Omental fat pad (tissue), 4 donors: ENCODE measurements at places on chromosomes 3 and 15.

DNA sequence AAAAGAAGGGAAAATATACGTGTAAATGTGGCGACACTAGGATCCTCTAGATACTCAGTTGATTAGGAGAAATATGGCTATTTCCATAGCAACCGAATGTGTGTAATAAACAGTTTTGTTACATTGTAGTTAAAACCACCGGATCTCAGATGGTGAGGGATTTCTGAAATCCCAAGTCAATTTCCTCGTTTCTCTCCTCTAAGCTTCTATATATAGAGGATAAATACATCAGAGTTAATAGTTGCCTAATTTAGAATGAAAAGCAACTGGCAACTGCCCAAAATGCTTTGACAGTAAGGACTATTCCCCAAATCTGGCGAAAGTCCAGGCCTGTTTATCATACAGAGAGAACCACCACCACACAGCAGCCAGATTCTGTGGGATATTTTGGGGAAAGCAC lies 112.6 kb downstream of the GABRB3 start:
- no peak for DNase-seq

- DNase-seq: no peak
Measured at GRCh38 chr3:172261054-172261453, 187.2 kb downstream of the GHSR start.

DNA sequence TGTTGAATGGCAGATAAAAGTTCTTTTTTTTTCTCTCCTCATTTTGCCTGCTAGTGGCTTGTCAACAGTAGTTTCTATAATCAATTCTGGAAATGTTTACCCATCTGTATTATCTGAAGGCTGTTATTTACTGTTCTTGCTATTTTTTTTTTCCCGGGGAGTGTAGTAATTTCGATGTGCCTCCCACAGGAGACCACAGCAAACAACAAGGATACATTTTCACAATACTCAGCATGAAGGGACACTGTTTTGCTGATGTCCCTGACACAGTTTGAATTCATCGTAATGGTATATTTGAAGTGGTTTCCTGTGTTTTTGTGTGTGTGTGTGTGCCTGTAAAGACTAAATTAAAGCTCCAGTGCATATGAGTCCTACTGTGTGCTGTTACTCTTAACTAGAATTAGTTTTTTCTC lies 92.1 kb upstream of the ICE2 start:
- no peak for DNase-seq

DNA sequence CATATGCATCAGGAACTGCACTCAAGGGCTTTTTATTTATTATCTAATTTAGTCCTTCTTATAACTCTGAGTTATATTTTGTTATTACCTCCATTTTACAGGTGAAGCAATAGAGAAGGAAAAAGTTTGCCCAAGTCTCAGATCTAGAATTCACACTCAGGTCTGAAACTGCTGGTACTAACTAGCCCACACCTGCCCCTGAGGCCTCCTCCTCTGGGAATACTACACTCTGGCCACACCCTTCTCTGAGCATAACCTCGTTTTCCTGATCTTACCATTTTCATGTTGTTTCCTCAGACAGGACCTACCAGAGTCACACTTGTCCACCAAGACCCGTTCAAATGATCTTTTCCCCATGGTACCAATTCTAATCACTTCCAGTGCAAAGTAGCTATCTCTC lies 94.1 kb upstream of the CHRM5 start:
- DNase-seq: no peak

DNA sequence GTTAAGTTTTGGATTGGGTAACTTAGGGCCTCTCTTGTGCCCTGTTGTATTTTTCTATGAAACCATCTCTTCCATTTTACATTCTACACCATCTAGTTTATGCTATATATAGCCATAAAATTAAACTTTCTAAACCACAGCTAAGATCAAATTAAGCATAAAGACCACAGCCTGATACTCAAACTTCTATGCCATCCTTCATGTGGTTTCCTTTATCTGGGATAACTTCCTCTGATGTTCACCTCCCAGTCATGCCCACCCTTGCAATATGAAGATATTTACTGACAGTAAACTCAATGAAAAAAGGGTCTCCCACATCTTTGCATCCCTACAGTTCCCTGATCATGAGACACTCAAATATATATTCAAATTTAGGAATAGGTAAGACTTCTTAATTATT lies 4.2 kb downstream of the SELENOK start:
- no peak for DNase-seq

- no peak for DNase-seq
Measured at GRCh38 chr15:32694222-32694983, 23.4 kb upstream of the GREM1 start.

GRCh38 chr3:69690-70089 lies 126.9 kb upstream of the CHL1 start:
- DNase-seq: no peak

DNA sequence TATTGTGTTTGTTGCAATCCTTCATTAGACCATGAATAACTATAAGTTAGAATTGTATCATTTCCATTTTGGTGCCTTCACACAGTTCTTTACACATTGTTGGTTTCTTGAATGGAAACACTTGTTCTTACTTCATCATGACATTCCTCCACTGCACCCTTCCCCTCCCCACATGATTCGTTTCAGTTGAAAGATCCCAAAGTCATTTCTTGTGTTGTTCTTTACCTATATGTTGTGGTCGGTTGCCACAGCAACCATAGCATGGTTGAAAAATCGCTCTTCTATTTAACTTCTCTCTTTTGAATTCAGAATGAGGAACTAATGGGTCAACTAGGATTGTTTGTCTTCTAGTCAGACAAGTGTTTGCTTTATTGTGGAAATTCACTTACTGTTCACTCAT lies 103.3 kb downstream of the IL1RAP start:
- DNase-seq: no peak

DNA sequence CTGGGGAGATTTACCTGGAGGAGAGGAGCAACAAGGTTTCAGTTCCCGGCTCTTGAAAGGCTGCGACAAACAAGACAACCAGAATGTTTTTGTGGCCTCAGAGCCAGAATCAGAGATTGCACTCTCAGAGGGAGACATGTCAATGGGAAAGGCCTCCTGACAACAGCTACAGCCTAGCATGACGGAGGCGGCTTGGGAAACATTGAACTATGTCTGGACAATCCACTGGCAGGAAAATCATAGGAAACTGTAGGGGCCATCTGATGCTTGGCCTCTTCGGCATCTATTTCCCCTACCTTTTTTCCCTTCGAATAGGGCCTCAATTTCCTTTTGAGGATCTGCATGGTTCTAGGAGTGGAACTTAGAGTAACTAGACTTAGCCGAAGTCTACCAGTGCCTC lies 13.2 kb upstream of the PTPN23 start:
- DNase-seq: no peak

GRCh38 chr15:55118344-55118870 lies 78.3 kb downstream of the RSL24D1 start:
- no peak for DNase-seq

DNA sequence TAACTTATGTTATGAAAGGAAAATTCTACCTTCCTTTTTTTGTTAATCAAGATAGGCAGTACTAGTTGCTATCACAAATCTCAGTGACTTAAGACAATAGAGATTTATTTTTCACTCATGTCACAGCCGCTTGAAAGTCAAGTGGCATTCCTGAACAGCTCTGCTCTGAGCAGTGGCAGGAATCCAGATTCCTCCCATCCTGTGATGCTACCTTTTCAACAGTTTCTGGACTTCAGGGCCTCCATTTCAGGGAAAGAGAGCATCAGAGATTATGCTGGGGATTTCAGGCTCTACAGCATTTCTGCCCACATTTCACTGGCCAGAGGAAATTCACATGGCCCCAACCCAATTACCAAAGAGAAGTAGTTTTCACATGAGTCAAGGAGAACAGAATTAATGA lies 83.4 kb downstream of the IL1RAP start:
- DNase-seq: no peak

- no peak for DNase-seq
Measured at GRCh38 chr3:188798556-188799145, 373.1 kb upstream of the TPRG1 start.

- no peak for DNase-seq
Measured at GRCh38 chr3:177715980-177716379, 518.7 kb upstream of the TBL1XR1 start.

GRCh38 chr3:139481116-139481515 lies 4.8 kb upstream of the RBP2 start:
- DNase-seq: no peak

GRCh38 chr3:187888701-187889100 lies 143.4 kb upstream of the BCL6 start:
- no peak for DNase-seq

DNA sequence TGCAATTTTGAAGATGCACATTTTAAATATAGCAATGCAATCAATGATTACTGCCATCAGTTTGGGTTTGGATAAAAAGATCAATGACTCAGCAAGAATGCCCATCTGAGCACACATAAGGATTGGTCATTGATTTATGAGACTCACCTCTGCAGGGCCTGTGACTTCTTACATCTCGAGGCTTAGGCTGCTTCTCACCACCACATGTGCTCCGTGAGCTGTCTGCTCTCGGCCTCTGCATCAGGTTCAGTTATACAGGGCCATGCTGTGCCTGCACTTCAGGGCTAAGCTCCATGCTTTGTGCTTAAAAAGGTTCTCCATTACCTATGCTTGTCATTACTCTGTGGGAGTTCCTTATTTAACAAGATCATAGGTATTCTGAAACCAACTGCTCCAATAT lies 887.5 kb downstream of the DIPK2A start:
- DNase-seq: no peak

- DNase-seq: no peak
Measured at GRCh38 chr15:63194880-63195568, 5.6 kb downstream of the RAB8B start.

- DNase-seq: no peak
Measured at GRCh38 chr3:73225146-73225855, 163.8 kb downstream of the EBLN2 start.

GRCh38 chr15:57183614-57184344 lies 192.5 kb upstream of the CGNL1 start:
- no peak for DNase-seq

GRCh38 chr3:143924522-143925285 lies 46.9 kb upstream of the DIPK2A start:
- no peak for DNase-seq

GRCh38 chr3:54709785-54710184 lies 218.1 kb downstream of the LRTM1 start:
- DNase-seq: no peak

DNA sequence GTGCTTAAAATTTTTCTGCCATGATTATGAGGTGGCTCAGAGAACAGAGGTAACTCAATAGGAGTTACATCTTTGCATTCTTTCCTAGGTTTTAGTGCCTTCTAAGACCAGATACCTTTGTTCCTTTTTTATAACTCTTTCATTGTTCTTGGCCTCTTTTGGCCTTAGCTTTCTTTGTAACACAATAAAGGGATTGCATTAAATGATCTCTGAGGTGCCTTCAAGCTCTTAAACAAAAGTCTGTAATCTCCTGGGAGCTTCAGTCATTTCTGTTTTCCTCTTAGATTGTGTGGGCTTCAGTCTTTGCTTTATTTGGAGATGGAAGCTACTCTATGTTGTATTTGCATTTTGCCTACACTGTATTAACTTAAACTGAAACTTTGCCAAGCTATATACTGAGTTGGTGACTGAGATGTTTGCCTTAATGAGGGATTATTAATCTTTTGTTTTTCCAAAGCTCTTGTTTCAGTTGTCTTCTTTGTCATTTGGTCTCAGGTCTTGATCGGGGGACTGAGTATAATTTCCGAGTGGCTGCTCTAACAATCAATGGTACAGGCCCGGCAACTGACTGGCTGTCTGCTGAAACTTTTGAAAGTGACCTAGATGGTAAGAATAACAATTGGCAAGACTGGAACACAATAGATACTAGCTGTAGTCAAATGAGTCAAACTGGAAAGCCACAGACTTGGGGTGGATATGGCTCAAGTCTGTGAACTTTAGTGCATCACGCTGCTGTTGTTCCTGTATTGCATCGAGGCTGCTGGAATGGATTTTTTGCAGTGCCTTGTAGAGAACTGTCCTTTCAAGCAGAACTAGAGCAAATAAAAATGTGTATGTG lies 110.3 kb downstream of the HCN4 start:
- DNase-seq: no peak

DNA sequence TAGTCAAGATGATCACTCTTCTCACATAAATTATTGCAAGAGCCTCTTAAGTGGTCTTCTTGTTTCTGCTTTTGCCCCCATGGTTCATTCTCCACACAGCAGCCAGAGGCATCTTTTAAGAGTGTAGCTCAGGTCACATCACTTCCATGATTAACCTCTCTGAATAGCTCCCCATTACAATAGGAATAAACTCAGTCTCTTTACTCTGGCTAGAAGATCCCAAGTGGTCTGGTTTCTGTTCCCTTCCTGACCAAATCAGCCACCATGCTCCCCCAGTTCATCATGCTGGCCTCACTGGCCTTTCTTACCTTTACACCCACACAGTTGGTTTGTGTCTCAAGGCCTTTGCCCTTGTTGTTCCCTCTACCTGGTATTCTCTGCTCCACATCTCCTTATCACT lies 8.2 kb downstream of the HHATL start:
- DNase-seq: no peak

DNA sequence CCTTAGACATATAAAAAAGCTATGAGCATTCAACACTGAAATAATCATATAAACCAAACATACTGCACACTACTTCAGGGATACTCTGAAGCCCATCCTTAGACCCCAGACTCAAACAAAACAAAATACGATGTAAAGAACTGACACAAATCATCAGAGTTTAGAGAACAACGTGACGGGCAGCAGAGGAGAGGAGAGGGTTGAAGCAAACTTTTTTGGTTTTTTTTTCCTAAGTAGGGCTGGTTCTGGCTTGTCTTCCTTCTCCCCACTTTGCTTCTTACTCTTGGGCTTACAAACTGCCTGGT lies 34.7 kb downstream of the GAP43 start:
- DNase-seq: no peak

DNA sequence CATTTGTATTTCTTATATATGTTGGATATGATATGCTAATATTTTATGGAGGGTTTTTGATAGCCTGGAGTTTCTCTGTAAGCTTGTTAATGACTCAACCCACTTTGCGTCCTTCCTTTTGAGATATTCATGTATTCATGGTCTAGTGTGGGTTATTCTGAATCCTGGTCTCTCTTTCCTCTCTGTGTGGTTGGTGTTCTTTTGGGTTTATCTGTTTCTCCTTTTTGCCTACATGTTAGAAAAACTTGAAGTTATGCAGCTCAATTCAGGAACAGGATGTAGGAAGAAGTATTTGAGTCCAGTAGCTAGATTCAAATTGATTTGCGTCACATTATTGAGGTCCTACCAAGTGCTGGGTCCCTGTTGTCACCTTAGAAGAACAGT lies 28.1 kb downstream of the CMTM7 start:
- no peak for DNase-seq

- DNase-seq: no peak
Measured at GRCh38 chr15:95563634-95564033, 766.9 kb upstream of the NR2F2 start.

- no peak for DNase-seq
Measured at GRCh38 chr3:48560648-48561018, 2.9 kb downstream of the UCN2 start.

GRCh38 chr15:74955017-74955416 lies 1.6 kb downstream of the RPP25 start:
- DNase-seq: no peak

- no peak for DNase-seq
Measured at GRCh38 chr15:29034151-29034550, 148.4 kb downstream of the APBA2 start.
